ENCODE measurements at places on chromosomes 7 and 10. TPM values are rescaled to one million over a fixed set of nuclear protein-coding genes. Genes with fewer than 3 reads are reported as not detected.
A peak's percentile ranks its signal among the peaks of the same experiment; 100 is the strongest.

DNA sequence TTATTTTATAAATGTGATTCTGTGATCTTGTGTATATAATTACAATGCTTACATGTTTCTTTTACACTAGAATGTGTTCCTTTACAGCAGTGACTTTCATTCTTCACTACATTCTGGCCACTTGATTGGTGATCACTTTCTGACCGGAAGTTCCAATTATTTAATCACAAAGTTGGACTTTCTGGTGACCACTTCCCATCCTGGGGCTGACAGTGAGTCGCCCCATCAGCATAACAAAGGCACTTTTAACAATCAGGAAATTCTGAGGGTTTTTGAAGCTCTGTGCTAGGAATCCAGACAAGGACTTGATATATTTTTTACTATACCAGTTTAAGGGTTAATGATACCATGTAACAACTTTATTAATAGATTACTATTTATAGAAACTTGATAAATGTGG lies 282.3 kb upstream of the KAT6B start:
- DNase-seq: no peak

GRCh38 chr10:24723788-24724380 lies at the start of gene ARHGAP21:
Gene ARHGAP21 (minus strand): TSS chr10:24723887. CDS start chr10:24721899, 1,988 bp downstream.
- peak; percentile 40 for DNase-seq

- DNase-seq: no peak
Observed at GRCh38 chr7:46459942-46460341, 538.9 kb upstream of the IGFBP3 start.

DNA sequence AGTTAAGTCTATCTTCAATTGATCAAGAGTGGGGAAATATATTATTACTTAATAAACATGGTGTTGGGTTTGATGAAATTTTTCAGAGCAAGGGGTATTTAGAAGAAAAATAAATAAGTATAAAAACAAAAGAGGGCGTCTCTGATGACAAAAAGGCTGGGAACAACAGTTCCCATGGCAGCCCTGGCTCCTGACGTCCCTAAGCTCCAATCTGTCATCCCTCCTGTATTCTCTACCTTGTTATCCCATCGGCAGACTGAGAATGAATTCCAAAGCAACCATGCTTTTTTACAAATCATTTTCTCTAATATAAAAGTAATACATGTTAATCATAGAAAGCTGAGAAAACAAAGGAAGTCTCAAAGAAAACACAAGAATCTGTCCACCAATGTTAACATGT lies 55.5 kb downstream of the SORBS1 start:
- no peak for DNase-seq

GRCh38 chr7:43767311-43767710 lies 8.8 kb downstream of the BLVRA start:
- no peak for DNase-seq

- DNase-seq: no peak
Observed at GRCh38 chr7:14626076-14626475, 276.5 kb downstream of the DGKB start.

- DNase-seq: no peak
Observed at GRCh38 chr7:103093429-103093828, 18.5 kb downstream of the ARMC10 start.

- DNase-seq: no peak
Observed at GRCh38 chr10:33791272-33791660, 456.8 kb upstream of the NRP1 start.

- no peak for DNase-seq
Observed at GRCh38 chr10:77513781-77514331, 123.8 kb downstream of the KCNMA1 start.

- DNase-seq: no peak
Observed at GRCh38 chr7:67470256-67470751, 473.7 kb downstream of the TYW1 start.

GRCh38 chr10:24853661-24854060 lies 98.7 kb downstream of the PRTFDC1 start:
- no peak for DNase-seq

Gene EPDR1
- total RNA-seq: 6.3 TPM

Gene LIPM
- total RNA-seq: not detected

Gene EPHA1
- total RNA-seq: 162 TPM

Gene GSTO2
- 17.6 TPM for total RNA-seq

Data from WTC11 (cell line).